ENCODE measurements at places on chromosomes 7 and 10. TPM values are rescaled to one million over a fixed set of nuclear protein-coding genes. Genes with fewer than 3 reads are reported as not detected.

DNA sequence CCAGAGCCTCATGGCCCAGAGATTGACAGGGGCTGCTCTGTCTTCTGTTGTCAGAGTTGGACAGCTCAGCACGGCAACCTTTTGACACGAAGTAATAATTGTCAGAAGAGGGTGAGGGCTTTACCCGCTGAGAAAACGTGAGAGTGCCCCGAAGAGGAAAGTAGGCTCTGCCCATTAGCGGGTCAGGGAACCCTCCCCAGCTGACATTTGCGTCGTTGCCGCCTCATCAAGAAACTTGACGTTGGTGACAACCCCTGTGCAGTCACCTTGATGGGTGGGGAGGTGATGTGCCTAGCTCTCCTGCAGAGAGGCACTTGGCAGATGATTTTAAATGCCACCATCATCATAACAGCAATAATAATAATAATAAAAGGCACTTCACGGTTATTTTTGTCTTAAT is 202.1 kb downstream of the USP6NL start:
- no peak for DNase-seq

DNA sequence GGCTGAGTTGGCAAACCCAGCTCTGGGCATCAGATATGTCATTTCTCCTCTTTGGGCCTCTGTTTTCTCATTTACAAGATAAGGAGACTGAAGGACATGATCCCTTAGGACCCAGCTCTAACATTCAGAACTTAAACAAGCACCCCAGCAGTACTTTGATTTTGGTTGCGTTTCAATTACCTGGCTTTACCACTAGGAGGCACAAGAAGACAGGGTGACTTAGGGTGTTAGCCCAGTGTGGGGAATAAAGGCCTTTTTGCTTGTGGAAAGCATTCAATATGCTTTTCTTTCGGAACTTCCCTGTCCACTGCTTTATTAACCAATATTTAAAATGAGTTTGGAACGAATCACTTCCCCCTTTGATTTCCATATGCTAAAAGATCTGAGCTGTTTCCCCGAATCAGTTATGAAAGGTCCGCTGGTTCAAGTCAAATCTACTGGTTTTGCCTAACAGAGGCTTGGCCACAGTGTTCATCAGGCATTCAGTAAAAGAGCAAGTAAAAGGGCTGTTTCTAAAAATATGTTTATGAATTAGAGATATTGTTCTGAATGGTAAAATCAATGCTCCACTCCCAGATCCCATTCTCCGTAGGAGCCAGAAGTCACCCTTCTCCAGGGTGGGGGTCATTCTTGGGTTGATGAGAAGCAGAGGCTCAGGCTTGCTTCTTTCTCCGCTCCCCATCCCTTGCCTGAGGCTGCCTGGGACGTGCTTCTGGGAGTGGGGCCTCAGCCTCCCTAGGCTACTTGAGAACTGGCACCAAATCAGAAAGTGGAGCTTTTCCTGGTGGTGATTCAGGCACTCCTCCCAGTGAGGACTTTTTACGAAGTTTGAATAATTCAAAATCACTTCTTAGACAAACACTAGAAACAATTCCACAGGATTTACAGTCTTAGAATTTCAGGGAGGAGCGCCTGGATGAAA is 105.5 kb downstream of the MYOF start:
- DNase-seq, result peak; percentile 88

DNA sequence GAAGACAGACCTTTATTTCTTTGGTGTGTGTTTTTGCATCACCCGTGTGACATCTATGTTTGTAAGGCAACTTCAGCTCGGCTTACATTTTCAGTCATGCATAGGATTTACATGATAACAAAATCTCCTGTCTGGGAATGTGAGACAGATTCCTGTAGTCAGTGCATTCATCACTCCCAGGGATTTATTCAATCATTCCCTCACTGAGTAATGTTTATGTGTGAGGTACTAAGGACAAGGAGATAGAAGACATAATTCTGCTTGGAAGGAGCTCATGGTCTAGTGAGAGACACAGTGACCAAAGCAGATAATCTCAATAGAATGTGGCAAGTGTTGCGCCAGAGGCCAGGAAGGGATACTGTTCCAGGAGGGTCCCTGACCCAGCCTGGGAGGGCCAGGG is 35.2 kb upstream of the BMPER start:
- DNase-seq, result no peak

The TCAF2 gene
- 9.7 TPM for total RNA-seq

- no peak for DNase-seq
Observed at GRCh38 chr10:128860574-128860973, 606.5 kb upstream of the MGMT start.

The ZNF365 gene
- 20.2 TPM for total RNA-seq

The NEUROD6 gene
- total RNA-seq, result not detected

DNA sequence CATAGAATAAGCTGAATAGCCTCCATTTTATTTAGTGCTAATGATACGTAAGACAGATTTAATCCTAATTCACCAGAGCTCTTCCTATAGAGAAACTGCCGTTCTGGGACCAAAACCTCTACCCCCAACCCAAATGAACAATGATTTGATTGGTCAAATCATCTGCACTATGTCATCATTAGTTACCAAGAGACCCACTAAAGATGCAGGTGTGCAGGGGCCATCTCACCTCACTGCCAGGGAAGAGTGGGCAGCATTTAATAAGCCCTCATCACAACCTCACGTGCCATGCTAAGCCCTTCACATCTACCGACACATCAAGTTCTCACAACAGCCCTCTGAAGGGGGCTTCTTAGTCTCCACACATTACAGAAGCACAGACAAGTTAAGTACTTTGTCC is 87.0 kb downstream of the VIPR2 start:
- no peak for DNase-seq

GRCh38 chr7:1359681-1360485 is 99.4 kb downstream of the MICALL2 start:
- DNase-seq, result no peak
